ENCODE measurements at places on chromosomes 7 and 10.

- DNase-seq, result no peak
Measured at GRCh38 chr7:47535704-47536628, 45.9 kb downstream of the TNS3 start.

DNA sequence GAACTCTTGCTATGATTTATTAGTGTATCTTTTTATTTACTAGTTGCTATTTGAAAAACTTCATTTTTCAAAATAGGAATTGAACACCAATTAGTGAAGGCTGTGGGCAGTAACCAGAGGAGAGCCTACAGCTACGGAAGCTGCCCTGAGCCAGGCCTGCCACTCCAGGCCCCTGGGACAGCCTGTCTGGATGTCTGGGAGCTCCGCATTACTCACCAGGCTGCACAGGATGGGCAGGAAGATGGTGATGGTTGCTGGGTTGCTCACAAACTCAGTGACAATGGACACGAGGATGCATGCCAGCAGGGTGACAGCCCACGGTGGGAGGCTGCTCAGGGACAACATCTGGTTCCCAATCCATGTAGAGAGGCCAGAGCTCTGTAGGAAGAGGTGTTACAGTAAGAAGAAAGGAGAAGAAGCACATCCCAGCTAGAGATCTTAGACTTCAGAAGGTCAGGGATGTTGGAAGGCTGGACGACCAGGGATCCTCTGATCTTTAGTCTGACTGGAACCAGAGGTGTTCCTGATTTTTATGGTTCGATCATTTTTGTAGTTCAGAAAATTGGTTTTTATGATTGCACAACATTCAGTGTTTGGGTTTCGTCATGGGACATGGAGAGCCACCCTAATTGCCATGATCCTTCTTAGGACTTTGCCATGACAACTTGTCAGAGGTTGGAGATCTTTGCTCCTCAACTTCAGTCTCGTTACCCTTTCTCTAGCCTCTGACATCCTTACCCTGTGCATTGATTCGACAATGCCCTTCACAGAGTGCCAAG lies 23.2 kb downstream of the STMP1 start:
- no peak for DNase-seq

DNA sequence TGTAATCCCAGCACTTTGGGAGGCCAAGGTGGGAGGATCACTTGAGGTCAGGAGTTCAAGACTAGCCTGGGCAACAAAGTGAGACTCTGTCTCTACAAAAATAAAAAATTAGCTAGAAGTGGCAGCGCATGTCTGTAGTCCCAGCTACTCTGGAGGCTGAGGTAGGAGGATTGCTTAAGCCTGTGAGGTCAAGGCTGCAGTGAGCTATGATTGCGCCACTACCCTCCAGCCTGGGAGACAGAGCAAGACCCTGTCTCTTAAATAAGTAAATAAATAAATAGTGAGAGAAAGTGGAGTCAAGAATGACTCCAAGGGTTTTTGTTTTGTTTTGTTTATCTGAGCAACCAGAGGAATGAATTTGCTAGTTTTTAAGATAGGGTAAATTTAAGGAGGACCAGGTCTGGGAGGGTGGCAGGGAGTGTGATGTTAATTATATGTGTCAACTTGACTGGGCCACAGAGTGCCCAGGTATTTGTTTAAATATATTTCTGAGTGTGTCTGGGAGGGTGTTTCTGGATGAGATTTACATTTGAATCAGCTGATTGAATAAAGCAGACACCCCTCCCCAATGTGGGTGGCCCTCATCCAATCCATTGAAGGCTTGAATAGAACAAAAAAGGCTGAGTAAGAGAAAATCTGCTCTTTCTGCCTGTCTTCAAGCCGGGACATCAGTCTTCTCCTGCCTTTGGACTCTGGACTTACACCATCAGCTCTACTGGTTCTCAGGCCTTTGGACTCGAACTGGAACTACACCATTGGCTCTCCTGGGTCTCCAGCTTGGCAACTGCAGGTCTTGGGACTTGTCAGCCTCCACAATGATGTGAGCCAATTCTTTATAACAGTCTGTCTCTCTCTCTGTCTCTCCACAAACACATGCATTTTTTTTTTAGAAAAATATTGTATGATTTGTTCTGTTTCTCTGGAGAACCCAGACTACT lies 23.5 kb downstream of the IMPDH1 start:
- DNase-seq, result no peak

GRCh38 chr7:32515890-32516550 lies 20.7 kb downstream of the AVL9 start:
- no peak for DNase-seq

DNA sequence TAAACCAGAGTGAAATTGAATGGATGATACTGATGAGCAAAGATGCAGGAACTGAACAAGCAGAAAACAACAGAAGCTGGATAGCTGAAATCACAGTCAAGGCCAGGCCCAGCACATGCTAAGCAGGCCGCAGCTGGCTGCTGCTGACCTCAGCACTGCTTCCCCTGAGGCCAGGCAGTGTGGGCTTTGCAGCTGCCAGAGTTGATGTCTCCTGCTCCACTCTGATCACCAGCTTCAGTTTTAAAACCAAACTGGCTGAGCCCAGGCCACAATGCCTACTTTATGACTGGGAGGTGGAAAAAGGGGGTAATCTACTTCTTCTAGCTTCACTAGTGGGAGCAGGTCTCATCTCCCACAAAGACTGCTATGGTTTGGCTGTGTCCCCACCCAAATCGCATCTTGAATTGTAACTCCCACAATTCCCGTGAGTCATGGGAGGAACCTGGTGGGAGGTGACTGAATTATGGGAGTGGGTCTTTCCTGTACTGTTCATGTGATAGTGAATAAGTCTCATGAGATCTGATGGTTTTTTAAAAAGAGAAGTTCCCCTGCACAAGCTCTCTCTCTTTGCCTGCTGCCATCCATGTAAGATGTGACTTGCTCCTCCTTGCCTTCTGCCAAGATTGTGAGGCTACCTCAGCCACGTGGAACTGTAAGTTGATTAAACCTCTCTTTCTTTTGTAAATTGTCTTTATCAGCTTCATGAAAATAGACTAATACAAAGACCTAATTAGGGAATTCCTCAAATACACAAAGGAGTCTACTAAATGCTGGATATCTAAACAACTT lies 136.4 kb upstream of the ITGB1 start:
- DNase-seq, result no peak

- no peak for DNase-seq
Measured at GRCh38 chr7:156610601-156611000, 30.0 kb upstream of the RNF32 start.

DNA sequence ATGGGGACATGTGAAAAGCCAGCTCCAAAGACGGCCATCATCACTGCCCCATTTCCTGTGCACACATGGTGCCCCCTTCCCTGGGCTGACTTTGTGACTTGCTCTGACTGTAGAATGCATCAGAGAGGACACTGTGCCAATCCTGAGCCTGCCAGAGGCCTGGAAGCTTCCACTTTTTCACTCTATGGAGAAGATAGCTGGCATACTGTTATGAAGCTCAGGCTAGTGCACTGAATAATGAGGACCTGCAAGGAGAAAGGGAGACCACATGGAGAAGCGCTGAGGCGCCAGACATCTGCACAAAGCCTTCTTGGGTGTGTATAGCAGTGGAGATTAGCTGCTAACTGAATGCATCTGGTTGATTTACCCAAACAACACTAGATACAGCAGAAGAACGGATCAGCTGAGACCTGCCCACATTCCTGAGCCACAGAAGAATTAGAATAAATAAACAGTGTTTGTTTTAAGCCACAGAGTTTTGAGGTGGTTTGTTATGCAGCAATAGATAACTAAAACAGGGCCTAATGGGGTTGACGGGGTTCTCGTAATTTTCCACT lies 58.9 kb upstream of the C10orf90 start:
- DNase-seq, result no peak

GRCh38 chr10:32981760-32982159 lies 23.7 kb upstream of the ITGB1 start:
- no peak for DNase-seq

Data from amygdala (tissue), 56 donors.